ENCODE measurements at places on chromosomes 5 and 9.
A peak's percentile ranks its signal among the peaks of the same experiment; 100 is the strongest.

- no peak for DNase-seq
Measured at GRCh38 chr5:177189416-177189815, 55.8 kb downstream of the NSD1 start.

GRCh38 chr5:159130871-159131270, 31.2 kb upstream of the EBF1 start:
- DNase-seq, result no peak

DNA sequence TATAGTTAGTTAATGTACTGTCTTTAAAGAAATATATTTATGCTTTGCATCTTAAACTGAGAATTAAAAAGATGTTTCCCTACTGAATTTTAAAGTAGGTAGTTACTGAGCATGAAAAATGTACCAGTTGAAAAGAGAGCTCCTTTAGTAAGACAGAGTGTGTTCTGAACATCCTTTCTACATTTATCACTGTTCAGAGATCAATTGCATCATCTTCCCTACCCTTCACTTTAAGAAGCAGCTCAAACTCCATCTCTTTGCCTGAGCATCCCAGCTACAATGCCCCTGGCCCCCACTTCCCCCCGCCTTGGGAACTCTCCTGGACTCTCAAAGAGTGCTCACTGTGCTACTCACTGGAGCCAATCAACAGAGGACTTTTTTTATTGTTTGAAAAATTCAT, 164.7 kb downstream of the GNAQ start:
- DNase-seq, result no peak

DNA sequence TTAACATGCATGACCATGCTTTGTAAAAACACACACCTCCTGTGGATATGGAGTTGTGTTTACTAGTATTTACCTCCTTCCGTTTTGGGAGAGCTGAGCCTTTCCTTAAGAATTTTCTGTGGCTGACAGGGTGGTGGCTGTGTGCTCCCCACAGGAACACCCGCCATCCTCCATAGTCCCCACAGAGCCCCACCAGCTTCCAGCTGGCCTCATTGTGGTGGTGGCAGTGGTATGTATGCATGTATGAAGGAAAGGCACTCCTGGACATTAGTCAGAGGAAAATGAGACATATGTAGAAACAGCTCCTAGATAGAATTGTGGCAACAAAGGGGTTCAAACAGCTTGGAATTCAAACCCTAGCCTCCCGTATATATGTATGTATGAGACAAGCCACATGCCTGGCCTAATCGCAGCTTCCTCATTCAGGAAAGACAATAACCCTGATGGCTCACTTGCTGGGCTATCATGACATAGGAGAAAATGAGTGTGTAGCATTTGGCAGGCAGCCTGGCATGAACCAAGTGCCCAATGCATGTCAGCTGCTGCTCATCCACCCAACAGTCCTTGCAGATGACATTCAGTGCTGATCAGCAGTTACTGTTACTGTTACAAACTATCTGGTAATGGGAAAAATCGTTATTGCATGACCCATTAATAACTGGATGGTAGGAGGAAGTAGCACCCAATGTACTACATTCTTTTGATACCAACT, 459.7 kb downstream of the EBF1 start:
- no peak for DNase-seq

DNA sequence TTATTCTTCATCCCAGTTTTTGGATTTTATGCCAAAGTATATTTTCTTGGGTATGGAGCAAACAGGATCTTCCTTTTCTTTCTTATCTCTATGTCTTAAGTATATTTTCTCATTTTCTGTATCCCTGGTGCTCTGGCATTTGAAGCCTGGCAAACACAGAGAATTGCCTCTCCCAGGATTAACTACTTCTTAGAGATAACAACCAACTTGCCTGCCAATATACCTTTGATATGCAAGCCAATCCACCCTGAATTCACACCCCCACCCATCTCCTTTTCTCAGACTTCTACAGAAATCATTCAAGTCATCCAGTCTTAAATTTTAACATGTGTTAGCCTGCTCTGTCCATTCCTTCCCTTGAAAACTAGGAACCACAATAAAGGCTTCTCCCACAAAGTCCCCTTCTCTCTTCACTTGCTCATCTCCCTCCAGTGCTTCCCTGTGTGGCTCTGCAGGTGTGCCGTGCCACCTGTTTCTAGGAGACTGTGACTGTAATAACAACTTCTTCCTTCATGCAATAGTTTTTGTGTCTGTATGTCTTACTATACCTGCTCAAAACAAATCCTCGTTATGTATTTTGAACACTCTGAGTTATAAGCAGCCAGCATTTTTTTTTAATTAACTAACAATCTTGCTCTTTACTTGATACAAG, 649.7 kb upstream of the RIOK2 start:
- DNase-seq, result no peak

- DNase-seq, result no peak
Measured at GRCh38 chr9:32877103-32877502, 93.8 kb downstream of the TMEM215 start.

GRCh38 chr9:80359941-80360881, 788.4 kb downstream of the TLE4 start:
- DNase-seq, result no peak

- peak; percentile 37 for DNase-seq
Measured at GRCh38 chr9:127397646-127398274, 791 bp downstream of the SLC2A8 start.

DNA sequence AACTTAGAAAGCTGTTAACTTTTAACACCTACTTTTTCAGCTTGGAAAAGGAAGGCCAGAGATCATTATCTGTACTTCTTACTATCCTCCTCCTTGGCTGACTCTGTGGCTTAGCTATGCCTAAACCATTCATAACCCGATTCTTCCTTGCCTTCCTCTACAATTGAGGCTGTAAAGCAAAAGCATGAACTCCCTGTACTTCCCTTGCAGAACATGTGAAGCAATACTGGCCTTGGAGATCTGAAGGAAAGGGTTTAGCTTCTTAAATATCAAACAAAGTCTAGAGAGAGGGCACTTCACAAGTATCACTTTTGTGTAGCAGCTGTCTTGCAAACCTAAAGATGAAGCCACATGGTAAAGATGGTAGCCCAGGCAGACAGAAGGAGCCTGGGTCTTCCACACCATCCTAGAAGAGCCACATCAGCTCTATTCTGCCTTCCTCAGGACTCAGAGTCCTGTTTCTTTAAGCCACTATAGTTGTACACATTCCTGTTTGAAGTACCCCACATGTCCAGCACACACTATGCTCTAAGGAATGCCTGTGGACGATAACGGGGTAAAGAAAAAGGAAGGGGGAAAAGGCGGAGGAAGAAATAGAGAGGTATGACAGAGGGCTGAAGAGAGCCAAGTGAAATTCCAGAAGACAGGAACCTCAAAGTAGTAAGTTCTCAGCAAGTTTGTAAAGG, 169.2 kb downstream of the SLIT3 start:
- no peak for DNase-seq

DNA sequence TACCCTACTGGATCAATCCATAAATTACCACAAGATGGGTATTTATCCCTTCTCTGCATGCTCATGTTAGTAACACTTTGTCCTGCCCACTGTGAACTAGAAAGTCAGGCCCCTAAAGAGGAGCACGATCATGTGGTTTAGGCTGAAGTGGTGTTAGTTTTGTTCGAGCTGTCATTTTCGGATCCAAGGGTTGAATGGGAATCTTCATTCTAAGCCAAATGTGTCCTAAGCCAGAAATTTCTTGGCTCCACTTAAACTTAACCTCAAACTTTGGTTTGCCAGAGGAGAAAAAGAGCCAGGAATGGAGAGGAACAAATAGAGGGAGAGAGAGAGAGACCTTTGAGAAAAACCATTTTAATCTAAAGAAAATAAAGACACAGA, 837.7 kb upstream of the ZNF608 start:
- no peak for DNase-seq

DNA sequence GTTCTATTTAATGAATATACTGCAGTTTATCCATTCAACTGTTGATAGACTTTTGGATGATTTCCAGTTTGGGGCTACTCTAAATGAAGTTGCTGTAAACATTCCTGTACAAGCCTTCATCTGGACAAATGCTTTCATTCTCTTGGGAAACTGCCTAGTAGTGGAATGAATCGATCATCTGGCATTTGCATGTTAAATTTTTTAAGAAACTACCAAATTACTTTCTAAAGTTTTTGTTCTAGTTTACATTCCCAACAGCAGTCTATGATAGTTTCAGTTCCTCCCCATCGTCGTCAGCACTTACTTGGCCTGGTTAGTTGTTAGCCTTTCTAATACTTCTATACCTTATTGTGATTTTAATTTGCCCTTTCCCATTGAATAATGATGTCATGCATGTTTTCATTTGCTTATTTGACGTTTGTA, 306.3 kb downstream of the FER start:
- no peak for DNase-seq

DNA sequence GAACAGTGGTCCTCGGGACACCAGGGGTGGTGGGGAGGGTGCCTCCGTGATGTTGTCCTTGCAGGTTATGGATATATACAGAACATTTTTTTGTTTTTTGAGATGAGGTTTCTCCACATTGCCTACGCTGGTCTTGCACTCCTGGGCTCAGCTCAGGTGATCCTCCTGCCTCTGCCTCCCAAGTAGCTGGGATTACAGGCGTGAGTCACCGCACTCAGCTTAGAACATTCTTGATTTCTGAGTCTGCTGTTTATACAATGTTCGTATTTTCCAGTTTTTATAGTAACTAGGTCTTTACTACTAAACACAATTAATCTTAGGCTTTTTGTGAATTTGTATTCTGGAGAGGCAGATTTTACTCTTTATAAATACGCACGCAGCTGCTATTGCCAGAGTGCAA, 6.0 kb downstream of the PMPCA start:
- DNase-seq, result no peak

DNA sequence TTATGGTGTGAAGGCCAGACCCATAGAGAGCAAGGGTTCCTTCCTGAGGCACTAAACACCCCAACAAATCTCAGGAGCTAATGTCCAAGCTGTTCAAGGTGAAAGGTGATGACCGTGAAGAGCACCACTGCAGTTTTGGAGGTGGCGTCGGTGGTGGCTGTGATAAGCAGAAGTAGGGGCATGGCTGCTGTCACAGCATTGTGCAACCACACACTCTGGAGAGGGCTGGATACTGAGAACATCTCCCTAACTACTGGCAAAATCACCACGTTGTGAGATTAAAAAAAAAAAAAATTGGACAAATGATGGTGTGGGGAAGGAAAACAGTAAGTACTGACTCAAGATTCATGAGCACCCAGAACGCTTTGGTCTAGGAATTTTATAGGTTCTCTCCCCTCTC, 156.5 kb downstream of the PJA2 start:
- no peak for DNase-seq

DNA sequence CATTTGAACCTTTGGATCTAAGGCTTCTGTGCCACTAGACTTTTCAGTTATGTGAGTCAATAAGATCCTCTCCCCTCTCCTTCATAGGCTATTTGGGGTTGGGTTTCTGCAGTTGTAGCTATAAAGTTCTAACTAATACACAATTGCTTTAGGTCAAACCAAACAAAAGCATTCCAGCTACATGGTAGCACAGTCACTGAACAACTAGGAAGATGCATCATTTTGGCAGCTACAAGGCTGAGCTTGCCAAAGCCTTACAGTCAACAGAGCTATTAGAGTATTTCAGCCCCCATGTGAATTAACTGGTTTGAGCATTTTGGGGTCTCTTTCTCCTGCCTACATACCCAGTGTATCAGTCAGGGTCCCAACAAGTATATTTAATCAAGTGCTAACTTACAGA, 234.6 kb downstream of the ZNF608 start:
- DNase-seq, result no peak

DNA sequence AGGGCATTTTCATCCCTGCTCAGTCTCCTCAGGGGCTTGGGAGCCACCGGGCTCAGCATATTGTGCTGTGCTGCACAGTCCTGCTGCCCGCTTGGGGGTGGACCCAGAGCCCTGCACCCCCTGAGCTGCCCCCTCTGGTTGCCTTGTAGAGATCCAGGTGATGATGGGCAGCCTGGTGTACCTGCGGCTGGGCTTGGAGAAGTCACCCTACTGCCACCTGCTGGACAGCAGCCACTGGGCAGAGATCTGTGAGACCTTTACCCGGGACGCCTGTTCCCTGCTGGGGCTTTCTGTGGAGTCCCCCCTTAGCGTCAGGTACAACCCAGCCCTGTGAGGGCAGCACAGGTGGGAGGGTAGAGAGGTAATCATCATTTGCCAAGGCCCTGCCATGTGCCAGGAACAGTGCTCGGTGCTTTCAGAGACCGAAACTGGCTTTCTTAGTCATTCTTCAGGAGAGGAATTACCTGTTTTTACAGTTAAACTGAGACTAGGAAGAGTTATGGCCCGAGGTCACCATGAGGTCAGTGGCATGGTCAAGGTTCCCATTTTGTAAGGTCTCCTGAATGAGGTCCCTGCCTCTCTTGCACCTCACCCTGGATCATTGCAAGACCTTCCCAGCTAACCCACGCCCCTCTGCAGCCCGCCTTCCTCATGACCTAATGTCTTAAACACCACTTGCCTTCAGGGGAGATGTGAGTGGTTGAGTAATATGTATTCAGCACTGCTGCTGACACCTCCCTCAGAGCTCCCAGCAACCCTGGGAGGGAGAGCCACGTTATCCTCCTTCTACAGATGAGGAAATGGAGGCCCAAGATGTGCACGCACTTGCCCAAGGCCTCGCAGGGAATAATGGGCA, 7.5 kb downstream of the NHP2 start:
- DNase-seq, result peak; percentile 17

DNA sequence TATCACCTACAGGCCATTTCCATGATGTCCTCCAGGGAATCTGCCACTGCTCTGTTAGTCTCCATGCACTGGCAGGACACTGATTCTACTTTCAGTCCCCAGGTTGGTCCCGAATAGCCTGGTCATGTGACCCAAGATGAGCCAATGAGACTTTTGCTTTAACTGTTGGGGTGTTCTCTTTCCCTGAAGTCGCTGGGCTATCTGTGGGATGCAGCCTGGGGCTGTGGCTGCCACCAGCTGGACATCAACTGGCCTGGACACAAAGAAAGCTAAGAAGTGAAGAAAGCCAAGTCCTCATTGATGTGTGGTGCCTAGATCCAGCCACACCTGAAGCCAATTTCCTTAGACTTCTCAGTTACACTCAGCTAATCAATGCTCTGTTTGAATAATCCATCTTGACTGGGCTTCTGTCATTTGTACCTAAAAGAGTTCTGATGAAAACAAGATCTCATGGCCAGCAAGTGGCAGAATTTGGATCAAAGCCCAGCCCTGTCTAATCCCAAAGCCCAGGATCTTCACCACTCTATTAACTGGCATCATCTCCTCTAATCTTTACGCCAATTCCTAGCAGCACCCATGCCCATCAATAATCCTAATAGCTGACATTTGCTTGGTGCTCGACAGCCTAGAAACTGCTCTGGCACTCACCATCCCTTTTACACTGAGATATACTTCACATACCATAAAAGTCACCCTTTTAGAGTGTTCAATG, 37.0 kb downstream of the SH3PXD2B start:
- no peak for DNase-seq

GRCh38 chr5:142363619-142363963, 38.8 kb upstream of the SPRY4 start:
- no peak for DNase-seq

DNA sequence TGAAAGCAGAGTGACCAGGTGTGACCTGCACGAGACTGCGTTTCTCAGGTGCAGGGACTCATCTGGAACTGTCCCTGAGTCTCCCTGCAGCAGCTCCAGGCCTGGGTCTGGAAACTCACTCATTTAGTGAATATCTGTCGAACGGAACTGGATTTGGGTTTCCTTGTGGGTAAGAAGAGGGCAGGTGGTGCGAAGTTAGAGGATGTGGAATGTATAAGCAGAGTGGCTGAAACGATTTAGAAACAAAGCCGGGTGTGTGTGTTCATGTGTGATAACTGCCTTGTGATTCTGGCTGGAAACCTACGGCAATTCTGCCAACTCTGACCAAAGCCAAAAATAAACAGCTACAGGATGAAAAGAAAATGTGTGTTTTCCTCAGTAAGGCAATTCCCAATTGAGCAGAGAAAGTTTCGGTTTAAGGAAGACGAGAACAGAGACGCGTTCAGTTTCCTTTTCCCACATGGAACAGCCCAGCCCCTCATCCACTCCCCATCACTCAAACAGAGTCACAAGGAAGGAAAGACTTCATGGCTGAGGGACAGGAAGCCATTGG, 130.3 kb downstream of the NSG2 start:
- no peak for DNase-seq

All from NCI-H2171 treated with DMSO at 0.1 percent for 48 hours (cell line).